ENCODE measurements at places on chromosomes 2 and 18.

DNA sequence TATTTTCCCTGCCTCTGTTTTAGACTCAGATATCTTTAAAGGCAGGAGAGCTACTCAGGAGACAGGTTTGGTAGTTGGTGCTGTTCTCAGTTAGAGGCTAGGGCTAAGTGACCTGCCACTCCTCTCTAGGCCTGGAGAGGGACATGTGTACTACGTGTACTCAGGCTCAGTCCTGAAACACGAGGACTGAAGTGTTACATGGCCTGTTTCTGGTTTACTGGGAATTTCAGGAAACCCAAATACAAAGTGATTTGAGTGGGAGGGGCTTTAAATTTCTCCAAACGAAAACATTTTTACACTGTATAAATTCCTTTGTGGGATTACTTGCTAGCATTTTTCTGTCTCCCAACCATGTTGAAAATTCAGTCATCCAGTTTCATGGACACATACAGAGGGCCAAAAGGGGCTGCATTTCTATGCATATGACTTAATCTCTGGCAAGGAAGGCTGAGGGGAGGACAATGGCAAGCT lies 343.3 kb downstream of the CYP26B1 start:
- DNase-seq = no peak

- peak; percentile 51 for DNase-seq
Measured at GRCh38 chr18:45774065-45774521, 50.1 kb downstream of the SLC14A1 start.

DNA sequence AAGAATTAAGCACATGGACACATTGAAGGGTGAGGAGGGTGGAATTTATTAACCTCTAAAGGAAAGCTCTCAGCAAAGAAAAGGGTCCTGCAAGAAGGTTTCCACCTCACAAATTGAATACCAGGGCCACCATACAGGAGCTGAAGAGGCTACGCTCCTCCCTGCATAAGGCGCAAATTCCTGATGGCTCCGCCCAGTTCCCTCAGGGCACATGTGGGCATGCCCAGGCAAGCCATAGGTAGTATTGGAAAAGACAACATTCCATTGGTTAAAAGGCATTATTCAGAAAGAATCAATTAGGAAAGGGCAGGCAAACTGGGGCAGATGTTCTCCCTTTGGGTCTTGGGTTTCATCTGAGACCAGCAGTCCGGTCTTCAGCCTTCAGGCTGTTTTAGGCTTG lies 161.2 kb downstream of the PTPRM start:
- DNase-seq = no peak

GRCh38 chr18:79221136-79221535 lies 151.9 kb downstream of the ATP9B start:
- no peak for DNase-seq

DNA sequence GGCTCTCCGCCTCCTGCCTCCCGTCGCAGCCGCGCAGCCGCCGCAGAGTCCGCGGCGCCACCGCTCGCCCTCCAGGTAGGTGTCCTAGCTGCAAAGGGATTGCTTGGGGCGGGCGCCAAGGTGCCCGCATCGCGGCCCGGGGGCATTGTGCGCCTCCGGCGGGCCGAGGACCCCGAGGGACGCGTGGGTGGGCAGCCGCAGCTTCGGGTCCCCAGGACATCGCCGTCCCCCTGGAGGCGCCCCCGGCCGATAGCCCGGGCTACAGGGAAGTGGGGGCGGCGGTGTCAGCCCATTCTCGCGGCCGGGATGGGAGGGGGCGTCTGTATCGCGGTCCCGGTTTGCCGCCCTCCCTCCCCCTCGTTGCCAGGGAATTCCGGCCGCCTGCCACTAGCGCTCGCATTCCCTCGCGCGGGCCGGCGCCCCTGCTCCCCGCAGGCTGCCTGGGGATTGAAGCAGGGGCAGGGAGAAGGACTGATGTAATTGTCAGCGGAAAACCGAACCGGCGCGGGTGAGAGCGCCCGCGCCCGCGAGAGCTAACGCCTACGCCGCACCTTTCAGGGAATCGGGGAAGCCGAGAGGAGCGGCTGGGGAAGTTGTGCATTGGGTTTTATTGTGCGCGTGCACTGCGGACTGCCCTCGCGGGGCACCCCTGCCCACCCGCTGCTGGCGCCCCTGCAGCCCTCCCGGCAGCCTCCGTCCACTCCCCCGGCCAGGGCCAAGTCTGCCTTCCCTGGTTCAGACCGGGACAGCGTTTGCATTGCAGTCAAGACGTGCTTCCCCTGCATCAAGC lies 483 bp downstream of the OSBPL6 start:
- DNase-seq = peak; percentile 60
